RPMI7951 (cell line): ENCODE measurements at places on chromosomes 13 and 19.
A peak's percentile ranks its signal among the peaks of the same experiment; 100 is the strongest.

- DNase-seq, result no peak
Observed at GRCh38 chr13:32214071-32214470, 101.1 kb downstream of the ZAR1L start.

- peak; percentile 47 for DNase-seq
Observed at GRCh38 chr13:113849546-113849945, 14.3 kb downstream of the GAS6 start.

DNA sequence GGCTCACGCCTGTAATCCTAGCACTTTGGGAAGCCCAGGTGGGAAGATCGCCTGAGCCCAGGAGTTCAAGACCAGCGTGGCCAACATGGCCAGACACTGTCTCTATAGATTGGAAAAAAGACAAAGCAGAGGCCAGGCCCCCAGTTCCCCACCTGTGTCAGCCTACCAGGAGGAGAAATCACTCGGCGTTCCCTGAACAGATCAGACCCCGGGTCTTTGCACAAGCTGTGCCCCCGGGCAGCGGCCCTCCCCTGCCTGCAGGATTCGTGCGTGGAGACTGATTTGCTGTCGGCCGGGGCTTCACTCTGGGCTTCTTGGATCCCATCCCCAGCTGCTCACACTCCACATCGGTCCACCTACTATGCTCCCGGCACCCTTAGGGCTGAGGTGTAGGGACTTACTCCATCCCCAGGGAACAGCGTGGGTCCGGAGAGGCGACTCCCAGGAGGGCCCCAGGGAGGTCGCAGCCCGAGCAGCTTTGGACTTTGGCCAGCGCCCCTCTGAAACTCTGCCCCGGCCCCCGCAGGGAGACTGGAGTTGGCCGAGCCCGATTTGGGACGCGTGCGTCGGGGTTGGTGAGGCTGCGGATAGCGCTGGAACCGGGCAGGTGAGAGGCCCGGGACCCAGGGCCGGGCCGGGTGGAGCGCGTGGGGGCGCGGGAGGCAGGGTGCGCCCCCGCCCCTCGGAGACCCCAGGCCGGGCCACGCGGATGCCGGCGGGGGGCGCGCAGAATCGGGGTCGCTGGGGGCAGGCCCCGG lies 515 bp upstream of the EFNA2 start:
- no peak for DNase-seq

GRCh38 chr13:32316501-32316900 lies 1.2 kb downstream of the BRCA2 start:
- peak; percentile 9 for DNase-seq

DNA sequence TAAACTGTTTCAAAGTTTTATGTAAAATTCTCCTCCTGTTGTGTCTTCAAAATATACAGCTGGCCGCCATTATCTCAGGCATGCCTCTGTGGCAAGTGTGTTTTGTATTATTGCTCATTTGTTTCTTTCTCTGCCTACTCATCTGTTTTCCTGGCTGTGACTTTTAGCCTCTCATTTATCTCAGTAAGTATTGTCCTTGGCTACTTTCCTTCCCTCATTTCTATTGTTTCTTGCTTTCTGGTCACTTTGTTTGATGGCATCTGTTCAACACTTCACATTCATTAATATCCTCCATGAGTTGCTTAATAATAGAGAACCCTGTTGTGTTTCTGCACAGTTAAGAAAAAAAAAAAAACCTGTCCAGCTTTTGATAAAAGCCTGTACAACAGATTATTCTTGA lies 869.4 kb downstream of the PCDH17 start:
- DNase-seq, result no peak

- no peak for DNase-seq
Observed at GRCh38 chr19:11053817-11054195, 35.5 kb upstream of the LDLR start.
